ENCODE measurements at places on chromosomes 16 and 17.

- no peak overlapping the region for H3K27ac ChIP-seq
- H3K27me3 ChIP-seq = peaks cover 13% of the 10 kb centered on the region
- no peaks in the 10 kb centered on the region for H3K36me3 ChIP-seq
- no peaks in the 10 kb centered on the region for H3K4me1 ChIP-seq
- no peak overlapping the region for H3K4me3 ChIP-seq
Measured at GRCh38 chr17:882827-883585, 96.6 kb downstream of the NXN start.

- H3K36me3 ChIP-seq = peaks cover 3% of the 10 kb centered on the region
- no peak overlapping the region for H3K27ac ChIP-seq
- no peaks in the 10 kb centered on the region for H3K4me1 ChIP-seq
- no peak overlapping the region for H3K4me3 ChIP-seq
Measured at GRCh38 chr17:76293106-76293505, 15.0 kb downstream of the QRICH2 start.

- H3K27me3 ChIP-seq = no peaks in the 10 kb centered on the region
- H3K4me1 ChIP-seq = no peaks in the 10 kb centered on the region
- H3K27ac ChIP-seq = no peak overlapping the region
- peaks cover 83% of the 10 kb centered on the region for H3K36me3 ChIP-seq
Measured at GRCh38 chr17:18250259-18250658, 8.3 kb downstream of the FLII start.

DNA sequence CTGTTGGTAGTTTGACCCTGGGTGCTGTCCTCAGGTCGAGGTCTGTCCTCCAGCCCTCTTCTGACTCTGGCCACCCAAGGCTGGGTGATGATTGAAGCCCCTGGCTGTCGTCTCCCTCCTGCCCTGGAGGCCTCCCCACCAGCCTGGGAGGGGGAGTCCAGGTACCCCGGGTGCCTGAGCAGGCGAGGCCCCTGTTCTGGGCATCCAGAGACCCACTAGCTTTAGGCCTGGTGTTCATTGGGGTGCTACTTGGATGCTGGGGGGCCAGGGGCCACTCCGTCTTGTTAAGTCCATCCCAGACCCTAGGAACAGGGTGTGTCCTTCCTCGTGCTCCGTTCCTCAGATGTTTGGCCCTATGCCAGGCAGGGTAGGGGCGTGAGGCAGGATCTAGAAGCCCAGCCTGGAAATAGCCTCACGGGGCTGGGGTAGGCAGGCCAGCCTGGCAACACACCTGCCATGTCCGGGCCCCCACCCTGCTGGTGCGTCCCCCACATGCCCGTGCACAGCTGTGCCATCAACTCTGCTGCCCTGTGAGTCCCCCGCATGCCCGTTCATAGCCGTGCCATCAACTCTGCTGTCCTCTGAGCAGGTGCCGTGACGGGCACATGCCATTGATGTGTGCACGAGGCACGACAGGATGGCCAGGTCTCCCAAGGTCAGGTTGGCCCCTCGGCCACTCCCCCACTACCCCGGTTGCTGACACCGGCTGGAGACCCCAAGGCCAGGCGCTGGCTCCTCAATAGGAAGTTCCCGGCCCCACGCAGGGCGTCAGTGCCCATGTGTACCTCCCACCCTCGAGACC lies 36.9 kb downstream of the GINS2 start:
- peaks cover 67% of the 10 kb centered on the region for H3K4me1 ChIP-seq
- H3K27ac ChIP-seq = peak overlapping the region; percentile 63
- H3K4me3 ChIP-seq = no peak overlapping the region
- no peak for DNase-seq

DNA sequence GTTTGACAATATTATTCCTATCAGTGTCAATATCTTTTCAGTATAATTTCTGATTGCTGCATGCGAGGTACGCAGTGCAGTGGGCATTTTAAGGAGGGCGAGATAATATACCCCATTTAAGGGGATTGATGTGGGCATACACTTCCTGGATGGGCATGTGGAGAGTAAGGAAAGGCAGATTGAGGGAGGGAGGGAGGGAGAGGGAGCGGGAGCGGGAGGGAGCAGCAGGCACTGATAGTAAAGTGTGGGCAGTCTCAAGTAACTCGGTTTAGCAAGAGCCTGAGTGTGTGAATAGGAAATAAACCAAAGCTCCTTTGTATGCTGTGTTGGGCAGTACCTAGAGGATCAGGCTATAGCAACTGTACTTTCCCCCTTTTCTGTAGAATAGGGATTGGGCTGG lies 5.1 kb downstream of the BPTF start:
- peak; percentile 43 for DNase-seq
- peaks cover 16% of the 10 kb centered on the region for H3K4me1 ChIP-seq
- H3K36me3 ChIP-seq = peaks cover 5% of the 10 kb centered on the region

DNA sequence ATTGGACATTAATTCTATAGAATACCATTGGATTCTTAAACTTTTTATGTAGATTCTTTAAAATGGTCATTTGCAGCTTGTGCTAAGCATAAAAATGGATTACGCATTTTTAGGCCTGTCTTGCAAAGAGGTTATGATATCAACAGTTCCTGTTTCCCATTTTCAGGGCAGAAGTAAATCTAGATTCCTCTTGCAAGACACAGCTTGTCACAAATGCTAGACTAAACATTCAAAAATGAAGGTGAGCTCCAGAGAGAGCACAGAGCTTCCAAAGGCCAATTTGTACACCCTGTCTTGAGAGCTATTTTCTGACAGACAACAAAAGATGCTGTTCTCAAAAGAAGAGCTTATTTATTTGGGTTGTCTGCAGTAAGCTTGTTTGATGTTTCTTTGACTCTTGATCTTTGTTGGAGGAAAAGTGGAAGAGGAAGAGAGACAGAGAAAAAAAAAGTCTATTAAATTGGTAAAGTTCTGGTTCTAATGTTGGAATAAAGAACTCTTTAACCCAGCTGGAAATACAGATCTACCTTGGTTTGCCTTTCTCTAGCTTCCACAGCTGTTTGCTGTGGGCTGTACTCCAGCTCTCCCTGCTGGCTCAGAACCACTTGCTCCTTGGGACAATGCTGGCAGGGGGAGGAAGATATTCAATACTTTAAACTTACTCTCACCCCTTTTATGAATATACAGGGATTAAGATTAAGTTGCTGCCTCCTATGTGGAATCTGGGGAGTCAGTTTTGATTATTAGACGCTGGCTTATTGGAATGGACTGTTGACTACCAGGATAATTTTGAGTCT lies 651.8 kb downstream of the CDH11 start:
- no peaks in the 10 kb centered on the region for H3K27me3 ChIP-seq
- no peaks in the 10 kb centered on the region for H3K36me3 ChIP-seq
- H3K4me3 ChIP-seq = no peak overlapping the region
- H3K4me1 ChIP-seq = peaks cover 2% of the 10 kb centered on the region

DNA sequence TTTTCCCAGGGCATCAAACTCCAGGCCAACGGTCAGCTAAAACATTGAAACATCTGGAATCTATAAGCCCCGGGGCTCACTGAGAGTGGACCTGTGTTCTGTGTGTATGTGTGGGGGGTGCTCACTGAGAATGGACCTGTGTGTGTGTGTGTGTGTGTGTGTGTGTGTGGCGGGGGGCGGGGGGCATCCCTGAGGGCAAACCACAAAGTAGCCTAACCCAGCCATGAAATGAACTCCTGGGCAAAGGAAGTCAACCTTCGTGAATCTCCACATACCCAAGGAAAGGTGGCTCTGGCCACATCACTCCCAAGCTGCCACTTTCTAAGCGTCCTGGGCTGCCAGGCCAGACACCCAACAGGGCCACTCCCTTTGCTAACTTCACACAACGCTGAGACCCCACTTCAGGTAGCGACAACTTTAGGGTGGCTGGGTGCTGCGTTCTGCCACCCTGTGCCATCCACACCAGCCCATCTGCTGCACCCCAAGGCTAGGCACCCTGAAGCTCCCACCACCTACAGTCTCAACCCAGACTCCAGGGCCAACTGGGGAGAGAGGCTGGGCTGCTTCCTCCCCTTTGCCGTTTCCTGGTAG lies 1.6 kb downstream of the MAFG start:
- peak overlapping the region; percentile 92 for H3K4me3 ChIP-seq
- no peak for DNase-seq
- H3K27ac ChIP-seq = peak overlapping the region; percentile 85

GRCh38 chr16:75377729-75378386 lies 55.4 kb downstream of the CFDP1 start:
- H3K27me3 ChIP-seq = no peaks in the 10 kb centered on the region
- no peak for DNase-seq
- no peak overlapping the region for H3K4me3 ChIP-seq
- H3K4me1 ChIP-seq = peaks cover 27% of the 10 kb centered on the region
- peaks cover 18% of the 10 kb centered on the region for H3K36me3 ChIP-seq
- peak overlapping the region; percentile 91 for H3K27ac ChIP-seq

- H3K4me1 ChIP-seq = no peaks in the 10 kb centered on the region
- H3K27me3 ChIP-seq = no peaks in the 10 kb centered on the region
- H3K36me3 ChIP-seq = no peaks in the 10 kb centered on the region
- H3K4me3 ChIP-seq = no peak overlapping the region
Measured at GRCh38 chr16:88524973-88525662, 45.1 kb upstream of the ZC3H18 start.

DNA sequence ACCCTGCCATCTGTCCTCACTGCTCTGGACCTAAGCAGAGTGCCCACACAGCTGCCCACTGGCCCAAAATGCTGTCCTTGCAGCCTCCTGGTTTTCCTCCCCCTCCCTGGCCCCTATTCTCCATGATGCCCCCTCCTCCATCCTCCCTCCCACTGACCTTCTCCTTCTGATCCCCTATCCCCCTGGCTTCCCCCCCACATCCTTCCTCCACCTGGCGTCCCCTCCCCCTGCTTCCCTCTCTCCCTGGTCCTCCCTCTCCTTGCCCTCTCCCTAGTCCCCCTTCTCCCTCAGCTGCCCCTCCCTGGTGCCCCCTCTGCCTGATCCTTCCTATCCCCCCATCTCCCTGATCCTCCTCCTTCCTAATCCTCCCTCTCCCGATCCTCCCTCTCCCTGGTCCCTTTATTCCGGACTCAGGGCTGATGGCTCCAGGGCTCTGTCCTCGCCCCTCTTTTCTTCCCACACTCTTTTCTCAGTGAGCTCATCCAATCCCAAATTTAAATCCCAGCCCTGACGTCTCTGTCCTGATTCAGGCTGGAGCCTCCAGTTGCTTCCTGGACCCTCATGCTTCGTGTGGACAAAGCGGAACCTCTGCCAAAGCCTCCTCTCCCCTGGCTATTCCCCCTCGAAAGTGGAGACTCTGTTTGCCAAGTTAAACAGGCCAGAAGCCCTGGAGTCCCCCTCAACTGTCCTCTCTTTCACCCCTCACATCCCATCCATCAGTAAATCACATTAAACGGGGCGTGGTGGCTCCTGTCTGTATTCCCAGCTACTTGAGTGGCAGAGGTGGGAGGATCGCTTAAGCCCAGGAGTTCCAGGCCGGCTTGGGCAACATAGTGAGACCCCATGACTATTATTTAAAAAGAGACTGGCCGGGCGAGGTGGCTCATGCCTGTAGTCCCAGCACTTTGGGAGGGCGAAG lies 18.1 kb upstream of the RHBDF2 start:
- no peaks in the 10 kb centered on the region for H3K4me1 ChIP-seq
- H3K36me3 ChIP-seq = no peaks in the 10 kb centered on the region
- H3K4me3 ChIP-seq = no peak overlapping the region
- DNase-seq = no peak
- H3K27ac ChIP-seq = no peak overlapping the region

DNA sequence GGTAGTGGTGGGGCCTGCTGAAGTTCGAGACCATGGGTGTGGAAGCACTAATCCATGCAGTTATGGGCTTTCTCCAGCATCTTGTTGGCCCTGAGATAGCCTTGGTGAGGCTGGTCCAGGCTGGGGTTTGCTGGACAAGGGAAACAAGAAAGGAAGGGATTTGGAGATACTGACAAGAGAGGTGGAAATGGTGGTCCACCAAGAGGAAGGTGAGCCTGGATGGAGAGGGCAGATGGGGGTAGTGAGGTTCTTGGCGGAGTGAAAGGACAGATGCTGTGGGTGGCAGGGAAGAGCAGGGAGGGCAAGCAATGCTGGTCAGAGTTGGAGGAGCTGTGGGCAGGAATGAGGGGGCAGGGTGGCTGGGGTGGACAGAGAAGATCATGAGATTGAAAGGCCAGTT lies 5.5 kb upstream of the SMPD3 start:
- H3K4me3 ChIP-seq = no peak overlapping the region
- DNase-seq = no peak
- no peak overlapping the region for H3K27ac ChIP-seq
- no peaks in the 10 kb centered on the region for H3K27me3 ChIP-seq
- H3K4me1 ChIP-seq = peaks cover 5% of the 10 kb centered on the region
- no peaks in the 10 kb centered on the region for H3K36me3 ChIP-seq

- H3K27ac ChIP-seq = no peak overlapping the region
- H3K36me3 ChIP-seq = no peaks in the 10 kb centered on the region
- no peak for DNase-seq
- H3K4me1 ChIP-seq = no peaks in the 10 kb centered on the region
- no peak overlapping the region for H3K4me3 ChIP-seq
Measured at GRCh38 chr17:17628388-17629008, 37.0 kb upstream of the PEMT start.

GRCh38 chr16:85206472-85207356 lies 94.4 kb upstream of the CIBAR2 start:
- DNase-seq = peak; percentile 92
- H3K4me3 ChIP-seq = no peak overlapping the region
- H3K4me1 ChIP-seq = peaks cover 77% of the 10 kb centered on the region
- peak overlapping the region; percentile 98 for H3K27ac ChIP-seq

- no peak overlapping the region for H3K4me3 ChIP-seq
- H3K27me3 ChIP-seq = no peaks in the 10 kb centered on the region
- H3K36me3 ChIP-seq = peaks cover 11% of the 10 kb centered on the region
- H3K27ac ChIP-seq = no peak overlapping the region
Measured at GRCh38 chr16:30581457-30581856, 4.0 kb downstream of the ZNF785 start.

DNA sequence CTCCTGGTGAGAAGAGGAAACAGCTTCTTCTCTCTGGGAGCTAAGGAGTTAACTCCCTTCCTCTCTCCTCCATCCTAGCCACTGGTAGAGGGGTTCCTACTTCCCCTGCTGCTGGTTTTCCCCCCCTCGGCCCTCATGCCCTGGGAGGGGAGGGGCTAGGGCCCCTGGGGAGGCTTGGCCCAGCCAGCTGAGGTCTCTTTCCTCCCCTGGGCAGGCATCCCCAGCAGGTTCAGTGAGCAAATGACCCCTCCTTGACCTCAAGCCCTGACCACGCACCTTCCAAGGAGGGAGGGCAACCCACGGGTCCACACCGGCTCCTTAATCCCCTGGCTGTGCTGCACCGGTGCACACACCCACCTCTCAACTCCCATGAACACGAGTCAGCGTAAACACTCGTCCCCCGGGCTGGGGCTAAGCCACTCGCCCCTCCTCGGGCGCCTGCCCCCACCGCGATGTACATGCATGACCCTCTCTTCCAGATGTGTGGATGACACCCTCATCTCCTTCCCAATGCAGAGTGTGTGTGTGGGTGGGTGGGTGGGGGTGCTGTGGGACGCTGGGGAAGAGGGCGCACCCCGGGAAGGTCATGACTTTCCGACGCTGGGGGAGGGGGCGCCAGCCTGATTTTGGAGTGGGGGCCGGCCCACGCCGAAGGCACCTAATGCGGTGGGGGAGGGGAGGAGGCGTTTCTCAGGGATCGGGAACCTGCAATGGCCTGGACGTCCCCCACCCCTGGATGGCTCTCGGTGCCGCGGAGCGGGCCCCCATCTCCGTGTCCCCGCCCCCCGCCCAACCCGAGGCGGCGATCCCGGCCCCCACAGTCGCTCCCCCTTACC lies 33.7 kb downstream of the SRCIN1 start:
- H3K27ac ChIP-seq = no peak overlapping the region
- peaks cover 39% of the 10 kb centered on the region for H3K4me1 ChIP-seq
- 0 out of 2 replicates have a peak overlapping the region, but pooled peaks have one; percentile 3 for H3K4me3 ChIP-seq
- no peaks in the 10 kb centered on the region for H3K36me3 ChIP-seq
- H3K27me3 ChIP-seq = peaks cover 26% of the 10 kb centered on the region

- no peaks in the 10 kb centered on the region for H3K4me1 ChIP-seq
- no peaks in the 10 kb centered on the region for H3K27me3 ChIP-seq
- H3K27ac ChIP-seq = no peak overlapping the region
Measured at GRCh38 chr17:60398227-60398959, 6.5 kb upstream of the USP32 start.

GRCh38 chr17:63974594-63975192 lies 2.0 kb upstream of the SCN4A start:
- no peak for DNase-seq
- H3K27ac ChIP-seq = no peak overlapping the region

Measured in SK-N-SH (cell line).